ENCODE measurements at places on chromosomes 13 and 19.
A peak's percentile ranks its signal among the peaks of the same experiment; 100 is the strongest.

DNA sequence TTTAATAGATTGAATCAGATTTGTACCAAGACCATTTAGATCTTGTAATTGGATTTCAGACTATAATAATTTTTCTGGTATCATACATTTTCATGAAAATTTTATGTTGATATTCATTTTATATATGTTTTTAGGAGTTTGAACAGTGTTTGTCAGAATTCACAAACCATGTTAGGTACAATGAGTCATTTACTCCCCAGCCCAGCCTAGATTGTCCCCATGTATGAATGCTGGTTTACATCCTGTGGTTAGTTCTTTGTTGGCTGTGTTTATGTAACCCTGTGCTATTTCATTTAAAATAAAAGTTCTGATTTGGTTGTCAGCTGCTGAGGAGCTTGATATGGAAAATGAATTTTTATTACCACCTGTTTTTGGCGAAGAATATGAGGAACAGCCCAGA lies 96.7 kb downstream of the GJA3 start:
- DNase-seq: no peak

- no peak for DNase-seq
These were observed 94.0 kb upstream of the PEG3 start for GRCh38 chr19:56934438-56935090.

- DNase-seq: peak; percentile 79
These were observed 76.4 kb upstream of the MCF2L start for GRCh38 chr13:112892426-112893206.

GRCh38 chr13:27236478-27236877 lies 14.9 kb upstream of the RPL21 start:
- no peak for DNase-seq

- no peak for DNase-seq
These were observed 396.7 kb downstream of the RFC3 start for GRCh38 chr13:34214686-34215085.

- no peak for DNase-seq
These were observed 15.5 kb upstream of the RABAC1 start for GRCh38 chr19:41974652-41975051.

- DNase-seq: no peak
These were observed 40.2 kb downstream of the RAB20 start for GRCh38 chr13:110521296-110521680.

DNA sequence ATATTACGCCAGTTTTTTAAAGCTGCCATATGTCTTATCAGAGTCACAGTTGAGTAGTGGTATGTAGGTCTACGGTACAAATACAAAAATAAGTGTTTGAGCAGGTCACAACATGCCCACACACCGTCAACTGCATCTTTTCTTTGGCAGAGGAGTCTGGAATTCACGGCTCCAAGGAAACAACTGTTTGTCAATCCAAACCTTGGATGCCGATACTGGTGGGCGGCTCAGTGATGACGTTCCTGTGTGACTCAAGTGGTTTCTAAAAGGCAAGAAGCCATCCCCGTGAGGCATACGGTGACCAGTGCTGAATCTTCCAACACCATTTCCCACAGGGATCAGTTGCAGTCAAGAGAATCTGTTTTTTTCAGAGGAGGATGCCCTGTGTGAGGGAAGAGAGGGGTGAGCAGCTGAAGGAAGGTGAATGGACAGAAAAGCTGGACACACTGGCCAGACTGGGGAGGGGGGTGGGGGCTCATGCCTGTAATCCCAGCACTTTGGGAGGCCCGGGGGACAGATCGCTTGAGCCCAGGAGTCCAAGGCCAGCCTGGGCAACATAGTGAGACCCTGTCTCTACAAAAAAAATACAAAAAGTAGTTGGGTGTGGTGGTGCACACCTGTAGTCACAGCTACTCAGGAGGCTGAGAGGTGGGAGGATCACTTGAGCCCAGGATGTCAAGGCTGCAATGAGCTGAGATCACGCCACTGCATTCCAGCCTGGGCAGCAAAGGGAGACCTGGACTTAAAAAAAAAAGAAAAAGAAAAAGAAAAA lies 22.8 kb upstream of the CEBPG start:
- DNase-seq: peak; percentile 82

DNA sequence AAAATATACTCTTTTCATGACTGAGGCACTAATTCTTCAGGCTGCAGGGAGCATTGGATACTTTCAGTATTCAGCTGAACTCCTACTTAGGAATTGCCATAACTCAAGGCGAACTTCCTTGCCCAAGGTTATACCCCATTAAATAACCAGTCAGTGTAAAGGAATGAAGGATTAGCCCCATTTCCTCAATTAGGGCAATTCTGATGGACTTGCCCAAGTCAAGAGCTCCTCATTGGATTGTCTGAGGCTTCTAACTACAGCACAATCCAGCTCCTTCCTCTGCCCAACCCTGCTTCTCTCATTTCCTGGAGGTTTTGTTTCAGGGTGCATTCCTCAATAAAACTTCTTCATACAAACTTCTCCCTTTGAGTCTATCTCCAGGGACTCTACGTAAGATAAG lies 329.2 kb downstream of the LIG4 start:
- no peak for DNase-seq

- DNase-seq: no peak
These were observed 1.9 kb upstream of the MEF2B start for GRCh38 chr19:19171821-19172532.

- DNase-seq: no peak
These were observed 111.8 kb downstream of the ESD start for GRCh38 chr13:46685006-46685730.

DNA sequence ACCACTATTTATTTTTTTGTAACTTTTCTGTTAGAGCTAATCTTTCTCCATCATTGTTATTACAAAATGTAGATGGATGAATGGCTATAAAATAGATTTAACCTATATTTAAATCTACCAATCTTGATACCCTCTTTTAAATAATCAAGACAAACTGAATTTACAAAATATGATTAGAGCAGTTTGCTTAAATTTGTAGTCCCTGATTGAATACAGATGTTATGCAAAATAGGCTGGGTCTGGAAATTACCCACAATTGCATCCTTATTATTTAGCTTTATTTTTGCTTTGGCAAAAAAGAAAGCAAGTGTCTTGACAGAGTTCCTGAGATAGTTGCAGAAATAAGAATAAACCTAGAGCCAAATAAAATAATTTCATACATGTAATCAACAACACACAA lies 352.8 kb downstream of the KLF12 start:
- DNase-seq: no peak

DNA sequence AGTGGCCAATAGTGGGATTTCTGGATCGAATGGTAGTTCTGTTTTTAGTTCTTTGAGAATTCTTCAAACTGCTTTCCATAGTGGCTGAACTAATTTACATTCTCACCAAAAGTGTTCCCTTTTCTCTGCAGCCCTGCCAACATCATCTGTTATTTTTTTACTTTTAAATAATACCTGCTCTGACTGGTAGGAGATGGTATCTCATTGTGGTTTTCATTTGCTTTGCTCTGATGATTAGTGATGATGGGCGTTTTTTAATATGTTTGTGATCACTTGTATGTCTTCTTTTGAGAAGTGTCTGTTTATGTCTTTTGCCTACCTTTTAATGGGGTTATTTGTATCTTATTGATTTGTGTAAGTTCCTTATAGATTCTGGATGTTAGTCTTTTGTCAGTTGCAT lies 48.0 kb downstream of the RNASEH2B start:
- DNase-seq: no peak

GRCh38 chr19:45587873-45588272 lies 3.3 kb upstream of the OPA3 start:
- DNase-seq: no peak

DNA sequence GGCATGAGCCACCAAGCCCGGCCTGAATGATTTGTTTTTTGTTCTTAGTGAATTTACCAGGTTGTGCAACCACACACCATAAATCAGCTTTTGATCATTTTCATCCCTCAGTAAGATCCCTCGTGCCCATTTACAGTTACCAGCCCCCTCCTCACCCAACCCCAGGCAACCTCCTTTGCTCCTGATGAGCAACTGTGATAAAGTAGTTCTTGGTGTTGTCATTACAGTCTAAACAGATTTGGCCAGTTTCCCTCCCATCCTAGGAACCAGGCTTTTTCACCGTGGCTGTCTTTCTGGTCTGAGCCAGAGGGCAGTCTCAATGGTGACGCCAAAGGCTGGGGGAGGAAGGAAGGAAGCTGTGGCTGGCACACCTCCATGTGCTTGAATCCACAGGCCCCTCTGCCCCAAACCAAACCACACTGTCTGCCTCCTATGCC lies 61.2 kb upstream of the WDFY2 start:
- no peak for DNase-seq

DNA sequence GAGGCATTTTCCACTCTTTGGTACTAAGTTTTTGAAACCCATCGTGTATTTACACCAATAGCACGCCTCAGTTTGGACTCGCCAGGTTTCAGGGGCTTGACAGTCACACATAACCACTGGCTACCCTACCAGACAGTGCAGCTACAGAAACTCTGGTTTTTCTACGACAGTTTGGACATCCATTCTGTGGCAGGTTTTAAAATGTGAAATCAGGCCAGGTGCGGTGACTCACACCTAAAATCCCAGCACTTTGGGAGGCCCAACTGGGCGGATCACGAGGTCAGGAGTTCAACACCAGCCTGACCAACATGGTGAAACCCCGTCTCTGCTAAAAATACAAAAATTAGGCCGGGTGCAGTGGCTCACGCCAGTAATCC lies 13.2 kb downstream of the KDELR1 start:
- no peak for DNase-seq

DNA sequence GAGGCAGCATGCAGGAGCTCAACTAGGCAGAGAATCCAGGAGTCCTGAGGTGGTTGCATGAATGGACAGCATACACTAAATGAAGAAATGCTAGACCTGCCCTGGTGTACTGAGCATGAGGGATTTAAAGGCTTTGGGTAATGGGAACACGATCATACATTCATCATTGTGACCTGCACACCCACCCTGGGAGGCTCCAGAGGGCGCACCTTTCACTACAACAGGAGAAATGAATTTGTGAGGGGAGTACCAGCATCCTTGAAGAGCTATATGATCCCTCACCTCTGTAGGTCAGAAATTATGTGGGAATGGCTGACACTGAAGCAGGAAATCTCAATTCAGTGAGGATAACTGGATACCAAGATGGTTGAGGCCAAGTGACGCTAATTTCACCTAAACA lies 8.9 kb downstream of the KLK2 start:
- no peak for DNase-seq

GRCh38 chr13:71871844-71872243 lies 4.8 kb upstream of the DACH1 start:
- no peak for DNase-seq

DNA sequence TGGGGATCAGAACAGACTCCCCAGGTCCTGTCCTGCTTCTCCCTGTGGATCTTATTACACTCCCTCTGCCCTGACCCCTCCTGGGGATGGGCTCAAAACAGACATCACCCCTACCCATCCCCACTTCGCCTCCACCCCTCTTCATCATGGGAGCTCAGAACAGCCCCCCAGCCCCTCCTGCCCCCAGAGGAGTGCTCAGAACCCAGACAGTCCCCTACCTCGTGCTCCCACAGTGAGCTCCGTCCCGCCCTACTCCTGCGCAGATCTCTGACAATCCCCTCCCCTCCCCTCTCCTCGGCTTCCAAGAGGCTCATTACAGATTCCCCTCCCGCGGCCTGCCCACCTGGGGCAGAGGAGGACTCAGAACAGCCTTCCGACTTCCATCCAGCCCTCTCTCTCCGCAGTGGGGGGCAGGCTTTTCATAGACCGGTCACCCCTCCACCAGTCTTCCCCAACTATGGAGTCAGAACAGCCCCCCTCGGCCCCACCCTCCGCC lies 6.1 kb downstream of the NXNL1 start:
- DNase-seq: no peak

GRCh38 chr19:40567750-40568494 lies 8.8 kb upstream of the SHKBP1 start:
- DNase-seq: peak; percentile 64

DNA sequence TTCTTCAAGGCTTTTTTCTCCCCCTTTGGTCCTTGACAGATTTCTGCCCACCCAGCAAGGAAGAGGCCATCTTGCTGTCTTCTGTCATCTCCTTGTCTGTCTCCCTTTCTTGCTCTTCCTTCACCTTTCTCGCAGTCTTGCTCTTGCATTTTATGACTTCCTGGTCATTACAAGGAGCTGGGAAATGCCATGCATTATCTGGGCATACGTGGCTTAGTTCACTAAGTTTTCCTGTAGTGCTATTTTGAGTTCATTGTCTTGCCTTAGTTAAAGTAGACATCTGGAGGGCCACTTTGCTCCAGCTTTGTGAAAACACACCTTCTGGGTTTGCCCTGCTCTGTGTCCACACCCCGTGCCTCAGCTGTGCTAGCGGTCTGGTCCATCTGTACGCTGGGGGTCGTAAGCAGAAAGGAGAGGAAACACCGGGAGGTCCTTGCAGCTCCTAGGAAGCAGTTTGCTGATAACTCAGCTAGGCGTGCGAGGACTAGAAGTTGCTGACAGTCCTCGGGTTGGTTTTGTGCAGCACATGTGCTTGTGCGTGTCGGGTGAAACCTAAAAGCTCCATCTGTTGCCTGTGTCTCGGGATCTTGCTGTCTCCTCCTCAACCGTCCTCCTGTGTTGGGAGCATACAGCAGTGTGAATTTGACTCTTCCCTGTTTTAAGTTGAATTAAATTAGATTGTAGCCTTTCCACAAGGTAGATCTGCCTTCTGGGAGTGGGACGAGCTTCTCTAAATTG lies 59.4 kb downstream of the ARHGEF7 start:
- DNase-seq: no peak

DNA sequence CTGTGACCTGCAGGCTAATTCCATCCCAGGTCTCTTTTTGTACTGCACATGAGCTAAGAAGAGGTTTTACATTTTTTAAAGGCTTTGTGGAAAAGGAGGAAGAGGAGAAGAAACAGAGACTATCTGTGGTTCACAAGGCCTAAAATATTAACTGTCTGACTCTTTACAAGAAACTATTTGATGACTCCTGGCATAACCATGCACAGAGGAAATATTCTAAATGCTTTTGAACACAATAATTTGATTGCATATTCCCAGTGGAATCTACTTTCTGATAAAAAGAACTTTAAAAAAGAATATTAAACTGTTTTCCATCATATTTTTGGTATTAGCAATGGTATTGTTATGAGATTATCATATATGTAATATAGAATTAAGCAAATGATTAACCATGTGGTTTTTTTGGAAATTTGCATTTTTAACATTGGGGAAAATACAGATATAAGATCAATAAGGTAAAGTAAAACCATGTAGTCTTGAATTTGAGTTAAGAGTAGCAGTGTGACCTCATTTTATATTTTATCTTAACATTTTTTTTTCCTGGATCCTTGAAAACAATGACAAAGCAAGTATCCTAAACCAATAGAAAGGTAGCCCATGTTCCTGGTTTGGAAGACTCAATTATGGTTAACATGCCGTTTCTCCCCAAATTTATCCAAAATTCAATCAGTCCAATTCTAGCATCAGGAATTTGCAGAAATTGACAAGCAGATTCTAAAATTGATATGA lies 251.0 kb downstream of the UQCRFS1 start:
- DNase-seq: no peak

GRCh38 chr19:1252221-1252820 lies 3.9 kb downstream of the MIDN start:
- peak; percentile 96 for DNase-seq

Data from posterior cingulate gyrus (tissue), 11 donors.